ENCODE measurements at places on chromosomes 2 and 18.

- DNase-seq, result no peak
Measured at GRCh38 chr18:77339623-77340022, 90.0 kb downstream of the GALR1 start.

DNA sequence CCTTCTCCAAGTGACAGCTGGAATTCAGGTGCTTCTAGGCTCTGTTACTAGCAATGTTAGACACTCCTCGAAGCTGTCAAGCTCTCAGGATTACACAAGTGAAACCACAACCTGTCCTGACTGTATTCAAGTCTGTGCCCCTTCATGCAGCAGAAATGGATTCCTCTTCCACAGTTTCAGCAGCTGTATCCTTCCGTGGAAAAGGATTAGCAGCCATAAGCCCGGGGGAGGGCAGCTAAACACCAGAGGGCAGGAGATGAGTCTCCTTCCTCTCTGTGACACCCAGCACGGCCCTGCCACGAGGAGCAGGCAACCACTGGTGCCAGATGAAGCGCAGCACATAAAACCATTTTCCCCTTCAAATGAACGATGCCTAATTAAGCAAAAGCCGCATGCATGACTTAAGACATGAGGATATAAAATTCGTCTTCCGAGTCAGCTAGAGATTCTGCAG, 1.2 kb downstream of the ST3GAL5 start:
- peak; percentile 39 for DNase-seq

- no peak for DNase-seq
Measured at GRCh38 chr2:119808516-119809147, 48.9 kb downstream of the PTPN4 start.

- DNase-seq, result no peak
Measured at GRCh38 chr2:178199334-178199733, 5.0 kb downstream of the OSBPL6 start.

GRCh38 chr18:58324824-58325480, 280.9 kb downstream of the NEDD4L start:
- DNase-seq, result no peak

DNA sequence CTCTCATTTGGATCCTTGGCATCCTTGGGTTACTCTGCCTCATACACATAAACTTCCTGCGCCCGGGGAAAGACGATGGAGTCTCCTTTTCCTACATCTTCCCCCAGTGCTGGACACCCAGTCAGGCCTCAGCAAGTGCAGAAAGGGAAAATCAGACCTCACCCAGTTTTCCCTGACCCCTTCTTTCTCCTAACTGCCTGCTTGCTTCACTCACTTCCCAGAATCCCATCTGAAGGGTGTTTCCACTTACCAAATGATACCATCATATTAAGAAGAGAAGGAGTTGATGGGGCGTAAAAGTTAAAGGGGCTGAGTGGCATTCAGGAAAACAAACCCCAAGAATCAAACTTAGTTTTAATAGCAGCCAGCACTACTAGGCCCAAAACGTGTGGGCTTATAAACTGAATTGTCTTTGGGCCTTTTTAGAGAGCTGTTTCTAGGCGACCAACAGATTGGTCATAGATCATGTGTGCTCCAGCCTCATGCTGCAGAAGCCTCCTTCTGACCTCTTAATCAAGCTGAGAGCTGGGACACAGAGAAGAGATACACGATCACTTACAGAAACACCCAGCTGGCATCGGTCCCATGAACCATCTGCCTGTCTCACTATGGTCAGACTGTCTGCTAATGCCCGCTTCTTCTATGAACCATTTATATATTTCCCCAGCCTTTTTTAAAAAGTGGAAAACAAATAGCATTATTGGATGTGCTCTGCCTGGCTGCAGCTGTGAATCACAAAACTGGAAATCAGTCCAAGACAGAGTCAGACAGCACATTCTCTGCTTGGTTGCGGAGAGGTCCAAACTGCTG, 165.7 kb upstream of the SLC14A2 start:
- DNase-seq, result no peak

- DNase-seq, result no peak
Measured at GRCh38 chr2:65404988-65405697, 27.3 kb downstream of the SPRED2 start.

GRCh38 chr18:395456-396250, 104.8 kb downstream of the COLEC12 start:
- DNase-seq, result no peak

GRCh38 chr2:47808614-47809013, 25.7 kb downstream of the MSH6 start:
- DNase-seq, result no peak

DNA sequence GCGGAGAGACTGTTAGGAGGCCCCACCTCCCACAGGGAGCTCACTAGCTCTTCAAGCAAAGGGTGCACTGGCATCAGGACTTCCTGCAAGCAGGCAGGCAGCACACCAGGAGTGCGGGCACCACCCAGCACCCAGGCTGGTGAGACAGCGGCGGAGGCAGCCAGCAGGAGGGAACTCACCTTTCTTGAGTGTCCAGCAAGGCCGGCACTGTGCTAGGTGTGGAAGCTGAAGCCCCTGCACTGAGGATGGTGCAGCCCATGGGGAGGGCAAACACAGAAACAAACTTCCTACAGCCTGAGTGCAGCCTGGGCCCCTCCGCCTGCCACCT, 100.7 kb upstream of the ID2 start:
- no peak for DNase-seq

- DNase-seq, result no peak
Measured at GRCh38 chr18:58827886-58828285, 36.8 kb upstream of the ZNF532 start.

DNA sequence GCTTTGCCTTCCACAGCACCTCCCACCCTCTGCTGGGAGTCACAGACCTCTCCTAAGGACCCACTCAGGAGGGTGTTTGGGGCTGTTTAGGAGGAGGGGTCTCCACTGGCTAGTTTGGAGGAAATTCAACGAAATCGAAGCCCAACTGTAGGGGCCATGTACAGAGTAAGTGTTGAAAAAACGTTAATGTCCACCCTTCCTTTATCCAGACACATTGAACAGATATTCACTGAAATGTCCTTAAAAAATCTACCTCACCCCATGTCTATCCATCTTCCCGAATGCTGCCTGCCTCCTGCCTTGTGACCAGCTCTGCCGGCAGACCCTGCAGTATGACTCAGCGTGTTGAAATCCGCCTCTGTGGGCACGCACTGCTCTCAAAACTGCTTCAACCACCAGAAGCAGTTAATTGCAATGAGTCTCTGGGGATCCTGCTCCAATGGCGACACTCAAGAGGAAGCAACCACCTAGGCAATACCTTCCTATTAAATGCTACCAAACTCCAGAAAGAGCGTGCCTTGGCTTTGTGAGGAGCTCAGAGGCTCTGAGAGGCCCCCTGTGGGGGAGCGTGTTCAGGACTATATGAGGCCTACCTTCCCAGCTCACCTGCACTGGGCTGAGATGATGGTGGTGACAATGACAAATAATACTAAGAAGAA, 61.4 kb upstream of the RTN4 start:
- no peak for DNase-seq

DNA sequence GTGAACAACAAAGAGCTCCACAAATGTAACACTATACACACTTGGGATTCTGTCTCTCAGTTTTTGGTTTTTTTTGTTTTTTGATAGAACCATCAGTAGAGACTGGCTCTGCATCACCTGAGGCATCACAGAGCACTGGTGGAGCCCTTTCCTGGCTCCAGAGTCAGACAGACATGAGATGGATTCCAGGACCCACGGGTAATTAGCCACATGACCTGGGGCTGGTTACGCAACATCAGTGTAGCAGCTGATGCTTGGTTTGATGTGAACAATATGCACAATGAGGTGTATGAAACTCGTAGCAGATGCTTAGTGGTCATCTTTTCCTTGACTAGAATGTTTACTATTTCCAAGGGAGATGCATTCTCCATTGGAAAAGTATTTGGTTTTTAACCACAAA, 40.7 kb downstream of the CMPK2 start:
- DNase-seq, result no peak

DNA sequence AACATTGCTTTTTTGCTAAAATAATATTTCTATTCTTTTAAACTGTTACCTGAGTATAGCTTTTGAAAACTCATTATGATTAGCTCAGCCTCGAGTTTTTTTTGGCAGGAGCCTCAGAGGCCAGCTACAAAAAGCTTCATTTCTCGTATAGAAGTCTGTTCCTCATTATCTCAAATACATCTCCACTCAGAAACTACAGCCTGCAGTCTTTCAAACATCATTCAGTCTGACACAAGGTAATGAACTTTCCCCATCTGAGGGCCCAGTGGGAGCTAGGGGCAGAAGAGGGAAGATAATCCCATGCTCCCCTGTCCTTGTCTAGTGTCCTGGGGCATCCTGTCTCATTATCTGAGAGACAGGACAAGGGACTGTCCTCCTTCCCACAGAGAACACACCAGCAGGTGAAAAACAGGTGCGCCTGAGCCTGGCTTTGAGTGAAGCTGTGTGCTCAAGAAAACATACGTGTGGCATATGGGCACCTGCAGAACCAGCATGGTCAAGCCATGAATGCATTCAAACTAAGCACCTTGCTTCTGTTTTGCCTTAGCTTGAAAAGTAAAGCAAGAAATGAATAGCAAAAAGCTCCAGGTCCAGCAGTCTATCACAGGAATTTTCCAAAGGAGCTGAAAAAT, 247.5 kb downstream of the MREG start:
- no peak for DNase-seq

- DNase-seq, result no peak
Measured at GRCh38 chr2:64792995-64793639, 139.4 kb upstream of the SERTAD2 start.

DNA sequence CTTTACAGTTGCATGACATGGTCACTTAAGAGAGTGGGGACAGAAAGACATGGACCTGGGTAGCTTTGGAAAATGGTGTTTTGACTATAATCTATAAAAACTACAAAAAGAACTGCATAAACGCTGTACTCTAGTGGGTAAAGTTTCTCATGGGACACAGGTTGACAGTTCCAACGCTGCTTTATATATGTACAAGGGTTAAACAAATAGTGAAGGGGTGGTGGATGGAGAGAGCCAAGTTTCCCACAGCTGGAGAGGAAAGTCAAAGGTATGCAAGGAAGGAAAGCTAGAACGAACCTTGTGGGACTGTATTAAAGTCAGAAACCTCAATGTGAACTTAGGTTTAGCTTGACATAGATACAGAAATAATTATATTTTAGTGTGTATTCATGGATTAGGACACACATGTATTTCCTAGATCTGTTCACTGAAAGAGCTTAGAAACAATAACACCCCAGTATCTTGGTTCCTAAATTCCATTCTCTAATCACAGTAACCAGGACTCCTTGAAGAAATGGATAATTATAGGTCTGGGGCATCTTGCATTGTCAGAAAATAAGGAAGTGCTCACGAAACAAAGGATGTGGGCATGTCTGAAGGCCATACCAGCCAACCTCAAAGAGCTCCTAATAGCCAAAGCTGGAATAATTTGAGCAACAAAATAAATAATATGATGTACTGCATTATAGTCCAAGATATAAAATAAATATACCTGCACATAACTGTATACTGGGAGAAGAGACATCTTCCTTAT, 28.8 kb downstream of the TANC1 start:
- DNase-seq, result no peak

GRCh38 chr2:239229545-239230279, 171.1 kb downstream of the HDAC4 start:
- DNase-seq, result no peak

DNA sequence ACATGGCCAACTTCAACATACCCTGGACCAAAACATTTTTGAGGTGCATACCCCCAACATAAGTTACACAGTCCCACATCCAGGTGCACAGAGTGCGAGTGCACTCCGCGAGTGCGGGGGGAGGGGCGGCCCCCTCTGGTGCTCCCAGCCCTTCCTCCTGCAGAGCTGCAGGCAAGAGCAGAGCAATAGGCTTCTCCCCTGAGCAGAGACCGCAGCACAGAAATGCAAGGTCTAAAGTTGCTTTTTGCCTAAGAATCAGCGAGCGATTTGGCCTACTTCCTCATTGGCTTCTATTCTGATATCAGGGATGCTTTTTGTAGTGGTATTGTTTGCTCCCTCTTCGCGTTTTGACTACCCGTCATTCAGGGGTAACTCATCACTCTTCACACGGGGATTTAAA, 40.6 kb downstream of the BOLA3 start:
- DNase-seq, result no peak

DNA sequence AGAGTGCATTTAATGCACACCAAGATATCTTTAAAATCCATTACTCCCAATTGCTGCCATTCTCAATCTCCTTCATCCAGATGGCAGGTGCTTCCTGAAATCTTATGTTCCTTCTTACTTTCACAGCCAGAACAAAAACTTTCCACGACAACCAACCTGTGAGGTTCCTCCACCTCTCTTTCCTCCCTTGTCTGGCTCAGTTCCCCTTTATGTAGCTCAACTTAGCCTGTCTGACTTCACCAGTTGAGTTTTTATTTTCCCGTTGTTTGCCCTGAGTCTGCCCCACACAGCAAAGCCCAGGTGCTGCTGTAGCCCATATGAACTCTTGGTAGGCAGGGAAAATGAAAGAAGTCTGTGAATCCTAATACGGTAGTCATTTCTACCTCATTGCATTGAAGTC, 112.5 kb downstream of the MREG start:
- DNase-seq, result no peak

- peak; percentile 39 for DNase-seq
Measured at GRCh38 chr18:62751341-62751821, 36.0 kb downstream of the PHLPP1 start.

- DNase-seq, result peak; percentile 86
Measured at GRCh38 chr2:100875516-100876230, 55.7 kb downstream of the NPAS2 start.

- DNase-seq, result no peak
Measured at GRCh38 chr18:63603772-63604171, 16.6 kb downstream of the SERPINB13 start.

GRCh38 chr2:833180-833579, 117.5 kb upstream of the SNTG2 start:
- peak; percentile 80 for DNase-seq
